Fibroblast of the aortic adventitia (primary cell): ENCODE measurements at places on chromosomes 13 and 19. TPM values are rescaled to one million over a fixed set of nuclear protein-coding genes. Genes with fewer than 3 reads are reported as not detected.

The PRSS57 gene
- not detected in 2 replicates for total RNA-seq

The RCBTB1 gene
- total RNA-seq: 24.0 and 40.7 TPM in 2 replicates

GRCh38 chr13:97653443-97654140 lies 219.6 kb downstream of the RAP2A start:
- peak; percentile 27 for DNase-seq

GRCh38 chr19:44792281-44792680 lies 14.6 kb downstream of the CBLC start:
- DNase-seq: no peak

DNA sequence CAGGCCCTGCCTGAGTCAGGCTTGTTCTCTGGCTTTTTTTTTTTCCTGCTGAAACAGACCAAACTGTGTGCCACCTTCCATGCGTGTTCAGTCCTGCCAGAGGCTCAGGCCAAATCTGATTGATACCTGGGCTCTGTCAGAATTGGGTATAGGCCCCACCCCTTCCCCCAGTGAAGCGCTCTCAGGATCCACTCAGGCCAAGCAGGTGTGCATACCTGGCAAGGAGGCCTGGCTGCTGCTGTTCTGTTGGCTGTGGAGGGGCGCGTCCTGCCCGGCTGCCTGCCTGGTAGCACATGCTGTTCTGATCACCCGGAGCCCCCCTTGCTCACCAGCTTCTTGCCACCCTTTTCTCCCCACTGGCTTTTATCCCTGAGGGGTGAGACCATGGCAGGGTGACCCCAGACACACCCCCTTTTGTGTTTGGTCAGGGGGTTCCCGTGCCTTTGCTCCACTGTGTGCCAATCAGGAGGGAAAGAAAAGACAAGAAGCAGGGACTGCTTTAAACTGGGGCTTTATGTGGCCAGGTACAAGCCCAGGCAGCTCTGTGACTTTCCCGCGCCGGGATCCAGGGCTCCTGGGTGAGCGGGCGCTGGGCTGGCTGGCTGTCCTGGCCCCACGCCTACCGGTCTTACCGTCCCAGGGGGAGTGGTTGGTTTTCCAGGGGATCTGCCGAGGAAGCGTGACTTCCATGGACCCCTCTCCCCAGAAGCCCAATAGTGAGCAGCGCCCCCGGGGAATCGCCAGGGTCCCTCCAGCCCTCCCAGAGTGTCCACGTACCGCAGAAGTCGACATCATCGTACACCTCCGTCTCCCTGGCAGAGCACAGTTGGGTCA lies 12.7 kb downstream of the PRAM1 start:
- no peak for DNase-seq
